ENCODE measurements at places on chromosomes 1 and 21.

- DNase-seq = no peak
Observed at GRCh38 chr1:212042436-212042835, 6.9 kb downstream of the DTL start.

DNA sequence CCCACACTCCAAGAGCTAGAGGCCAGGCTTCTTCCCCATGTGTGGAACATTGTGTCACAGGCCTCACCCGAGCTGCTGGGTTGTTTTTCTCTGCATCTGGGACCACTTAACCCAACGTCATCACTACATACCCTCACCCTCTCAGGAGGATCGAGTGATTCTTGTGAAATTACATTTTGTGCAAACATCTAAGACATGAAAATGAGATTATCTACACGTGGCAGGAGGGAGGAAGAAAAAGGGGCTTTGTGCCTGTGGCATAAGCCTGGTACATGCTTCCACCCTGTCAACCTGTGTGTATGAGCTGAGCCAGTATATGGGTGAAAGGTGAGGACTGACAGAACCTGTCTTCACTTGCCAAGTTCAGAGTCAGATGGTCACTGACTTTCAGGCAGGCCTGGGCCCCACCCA lies 1.6 kb downstream of the CPT2 start:
- no peak for DNase-seq

DNA sequence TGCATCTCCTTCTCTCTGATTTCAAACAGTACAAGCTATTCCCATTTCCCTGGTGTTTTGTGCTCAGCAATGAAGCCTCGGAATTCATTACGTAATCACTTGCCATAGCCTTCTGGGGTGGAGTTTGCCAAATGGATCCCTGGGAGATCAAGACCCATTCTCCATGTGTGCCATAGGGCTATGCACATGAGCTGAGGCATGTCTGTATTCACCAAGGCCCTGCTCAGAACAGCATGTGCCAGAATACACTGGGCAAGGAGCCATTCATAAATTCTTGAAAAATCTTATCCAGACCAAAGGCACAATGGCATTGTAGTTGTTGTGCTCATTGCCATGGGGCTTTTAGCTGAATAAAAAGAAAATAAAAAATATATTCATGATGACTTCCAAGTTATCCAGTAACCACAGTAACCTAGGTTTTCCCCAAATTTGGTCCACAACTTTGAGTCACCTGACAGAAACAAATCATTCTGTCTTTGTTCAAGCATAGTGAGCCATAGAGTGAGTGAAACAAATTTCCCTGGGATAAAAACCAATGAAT lies 53.0 kb downstream of the CRB1 start:
- no peak for DNase-seq

- no peak for DNase-seq
Observed at GRCh38 chr1:24544239-24544638, 11.6 kb upstream of the NCMAP start.

DNA sequence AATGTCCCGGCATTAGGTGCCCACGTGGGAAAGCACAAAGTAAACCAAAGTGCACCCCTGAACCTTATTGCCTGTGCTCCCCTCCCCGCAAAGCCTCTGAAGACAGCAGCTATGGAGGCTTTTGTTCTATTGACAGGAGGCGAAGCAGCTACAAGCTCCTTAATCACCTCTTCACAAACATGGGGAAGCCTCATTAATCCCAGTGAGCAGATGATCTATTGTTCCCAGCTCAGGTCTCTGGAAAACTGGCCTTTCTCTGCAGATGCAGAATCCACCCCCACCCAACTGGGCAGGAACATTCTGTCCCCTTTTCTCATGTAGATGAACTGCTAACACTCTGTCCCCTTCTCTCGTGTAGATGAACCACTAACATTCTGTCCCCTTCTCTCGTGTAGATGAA lies 190.5 kb upstream of the CSF3R start:
- DNase-seq = no peak

GRCh38 chr1:85865213-85865612 lies 157.0 kb upstream of the ZNHIT6 start:
- no peak for DNase-seq

GRCh38 chr21:33687634-33688033 lies 45.3 kb downstream of the ITSN1 start:
- DNase-seq = no peak

DNA sequence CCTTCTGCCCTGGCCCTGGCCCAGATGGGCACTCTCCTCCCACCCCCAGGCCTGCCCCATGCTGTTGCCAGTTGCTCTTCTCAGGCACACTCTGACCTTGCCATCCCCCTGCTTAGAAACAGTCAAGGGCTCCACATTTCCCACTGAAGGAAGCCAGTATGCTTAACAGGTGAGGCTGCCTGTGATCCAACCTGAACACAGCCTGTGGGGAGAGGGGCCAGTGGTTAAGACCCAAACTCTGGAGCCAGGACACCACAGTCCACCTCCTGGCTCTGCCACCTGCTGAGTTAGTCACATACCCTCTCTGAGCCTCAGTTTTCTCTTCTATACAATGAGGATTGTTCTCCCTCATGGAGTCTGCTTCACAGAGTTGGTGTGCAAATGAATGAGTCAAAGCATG lies 526.9 kb downstream of the MATN1 start:
- no peak for DNase-seq

- no peak for DNase-seq
Observed at GRCh38 chr1:82540006-82540405, 739.3 kb downstream of the ADGRL2 start.

- DNase-seq = no peak
Observed at GRCh38 chr1:180640531-180640949, 8.7 kb downstream of the XPR1 start.

- peak; percentile 29 for DNase-seq
Observed at GRCh38 chr1:212254853-212255363, 30.3 kb upstream of the PPP2R5A start.

Measured in activated CD8-positive, alpha-beta T cell treated with anti-CD3 and anti-CD28 coated beads, Interleukin-2, amount 10 ng/mL, durations not matched to agents 7 days and 5 days (primary cell).